ENCODE measurements at places on chromosomes 2 and 18.
A peak's percentile ranks its signal among the peaks of the same experiment; 100 is the strongest.

DNA sequence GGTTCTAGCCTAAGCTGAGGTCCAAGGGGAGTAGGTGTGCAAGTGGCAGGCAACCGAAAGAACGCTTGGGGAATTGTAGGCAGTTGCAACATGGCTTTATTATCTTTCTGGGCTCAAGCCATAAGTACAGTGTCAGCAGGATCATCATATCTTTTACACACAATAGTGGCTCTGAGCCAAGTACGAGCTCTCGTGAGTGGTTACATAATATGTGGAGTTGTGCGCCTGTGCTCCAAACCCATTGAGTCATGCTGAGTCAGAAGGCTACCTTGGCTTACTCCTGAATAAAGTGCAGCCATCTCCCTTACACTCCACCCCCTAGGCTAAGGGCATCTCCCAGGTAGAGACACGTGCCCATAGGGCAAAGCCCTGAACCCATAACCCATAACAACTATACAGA lies 233.9 kb downstream of the SATB2 start:
- DNase-seq, result no peak

- no peak for DNase-seq
These were observed 1493.2 kb upstream of the NXPH2 start for GRCh38 chr2:140273408-140273807.

- no peak for DNase-seq
These were observed 1305.0 kb downstream of the CNTNAP5 start for GRCh38 chr2:125330133-125330532.

GRCh38 chr18:6396847-6397246 lies 17.9 kb downstream of the L3MBTL4 start:
- DNase-seq, result no peak

DNA sequence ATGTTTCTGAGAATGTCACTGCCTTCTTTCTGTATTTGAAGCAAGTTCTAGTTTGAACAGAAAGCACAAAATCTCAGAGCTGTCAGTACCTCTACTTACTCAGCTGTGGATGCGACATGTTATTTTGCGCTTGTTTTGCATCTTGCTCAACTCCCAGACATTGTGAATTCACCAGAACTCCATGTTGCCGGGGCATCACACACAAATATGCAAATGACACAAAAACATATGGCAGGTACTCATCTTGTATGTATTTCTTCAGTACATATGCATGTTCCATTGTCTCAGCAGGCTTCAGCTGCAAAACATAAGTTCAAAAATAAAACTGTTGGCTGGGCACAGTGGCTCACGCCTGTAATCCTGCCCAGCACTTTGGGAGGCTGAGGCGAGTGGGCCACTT lies 30.8 kb downstream of the ADCY3 start:
- DNase-seq, result no peak

- DNase-seq, result peak; percentile 31
These were observed 12.9 kb upstream of the TEX51 start for GRCh38 chr2:126885751-126886210.

DNA sequence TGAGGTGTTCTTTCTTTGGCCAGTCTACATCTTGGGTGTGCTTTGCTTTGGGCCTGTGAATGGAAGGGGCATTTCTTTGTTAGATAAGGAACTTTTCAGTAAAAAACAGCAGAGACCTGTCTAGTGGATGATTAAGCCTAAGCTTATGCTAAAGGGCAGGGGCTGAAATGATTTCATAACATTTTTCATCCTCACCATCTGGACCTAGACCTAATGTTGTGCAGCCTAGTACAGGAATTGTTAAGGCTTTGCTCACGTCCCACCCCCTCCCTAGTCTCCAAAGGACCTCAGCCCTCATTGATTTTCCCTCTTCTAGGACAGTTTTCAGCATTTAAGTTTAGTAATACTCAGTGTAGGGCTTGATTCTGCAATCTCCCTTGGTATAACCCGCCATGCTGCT lies 111.8 kb downstream of the PRKCE start:
- DNase-seq, result no peak

DNA sequence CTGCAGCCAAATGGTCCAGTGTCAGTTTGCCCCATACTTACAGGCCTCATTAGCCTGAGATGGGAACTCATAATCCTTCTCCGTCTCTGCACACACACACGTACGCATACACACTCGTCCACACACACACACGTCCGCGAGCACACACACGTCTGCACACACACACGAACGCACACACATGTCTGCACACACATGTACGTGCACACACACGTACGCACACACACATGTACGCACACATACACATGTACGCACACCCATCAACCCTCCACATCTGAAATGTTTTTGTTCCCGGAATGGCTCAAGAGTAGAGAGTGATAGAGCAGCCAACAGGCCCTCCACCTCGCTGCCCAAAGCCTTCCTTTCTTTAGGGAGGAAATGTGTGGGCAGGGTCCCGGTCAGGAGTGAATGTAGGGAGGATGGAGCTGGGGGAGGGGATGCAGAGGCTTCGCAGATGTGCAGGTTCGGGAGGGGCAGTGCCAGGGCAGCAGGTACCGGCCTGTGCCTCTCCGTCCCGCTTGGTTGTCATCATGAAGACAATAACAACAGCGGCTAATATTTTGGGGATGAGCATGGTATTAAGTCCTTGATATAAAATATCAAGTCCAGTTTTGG lies 52.7 kb downstream of the PTGR3 start:
- DNase-seq, result no peak

GRCh38 chr18:8254654-8255053 lies 354.6 kb upstream of the RAB12 start:
- no peak for DNase-seq

- DNase-seq, result no peak
These were observed 1.3 kb upstream of the RIT2 start for GRCh38 chr18:43116699-43117294.

DNA sequence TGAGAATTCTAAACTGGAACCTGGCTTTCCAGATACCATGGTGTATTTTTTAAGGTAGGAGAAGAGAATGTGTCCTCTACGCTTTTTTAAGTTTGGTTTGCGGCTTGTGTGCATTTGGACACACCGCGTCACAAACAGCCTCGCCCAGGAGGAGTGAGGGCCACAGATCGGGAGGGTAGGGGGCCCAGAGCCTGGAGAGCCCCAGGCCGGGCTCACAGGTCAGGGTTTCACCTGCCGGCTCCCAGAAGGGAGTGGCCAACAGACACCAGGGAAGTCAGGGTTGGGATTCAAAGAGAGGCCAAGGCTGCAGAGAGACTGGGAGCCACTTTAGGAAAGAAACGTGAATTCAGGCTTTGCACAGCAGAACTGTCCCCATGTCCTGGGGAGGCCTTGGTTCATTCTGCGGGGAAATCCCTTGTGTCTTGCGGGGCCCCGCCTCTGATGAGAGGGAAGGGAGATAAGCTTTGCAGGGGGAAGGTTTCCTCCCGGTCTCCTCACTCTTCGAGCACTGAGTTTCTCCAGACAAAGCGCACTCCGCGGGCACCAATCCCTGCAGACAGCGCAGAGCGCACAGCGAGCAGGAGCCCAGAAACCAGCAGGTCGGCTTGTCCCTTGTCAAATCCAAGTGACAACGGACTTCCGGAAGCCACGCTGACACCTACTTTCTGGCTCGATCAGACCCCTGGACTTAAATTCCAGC lies 2.0 kb upstream of the TUBB6 start:
- peak; percentile 42 for DNase-seq

DNA sequence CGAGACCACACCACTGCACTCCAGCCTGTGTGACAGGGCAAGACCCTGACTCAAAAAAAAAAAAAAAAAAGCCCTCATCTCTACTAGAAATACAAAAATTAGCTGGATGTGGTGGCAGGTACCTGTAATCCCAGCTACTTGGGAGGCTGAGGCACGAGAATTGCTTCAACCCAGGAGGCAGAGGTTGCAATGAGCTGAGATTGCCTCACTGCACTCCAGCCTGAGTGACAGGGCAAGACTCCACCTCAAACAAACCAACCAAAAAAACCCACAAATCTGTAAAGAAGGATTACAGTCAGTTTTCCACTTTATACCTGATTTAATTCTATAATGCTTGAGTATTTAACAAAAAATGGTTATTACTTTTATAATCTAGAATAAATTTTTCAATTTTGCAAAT lies 9.7 kb downstream of the DARS1 start:
- no peak for DNase-seq

Data from WTC11 (cell line).